ENCODE measurements at places on chromosomes 2 and 18. TPM values are rescaled to one million over a fixed set of nuclear protein-coding genes. Genes with fewer than 3 reads are reported as not detected.

- no peak for DNase-seq
Measured at GRCh38 chr18:13629841-13630715, 96.3 kb downstream of the FAM210A start.

DNA sequence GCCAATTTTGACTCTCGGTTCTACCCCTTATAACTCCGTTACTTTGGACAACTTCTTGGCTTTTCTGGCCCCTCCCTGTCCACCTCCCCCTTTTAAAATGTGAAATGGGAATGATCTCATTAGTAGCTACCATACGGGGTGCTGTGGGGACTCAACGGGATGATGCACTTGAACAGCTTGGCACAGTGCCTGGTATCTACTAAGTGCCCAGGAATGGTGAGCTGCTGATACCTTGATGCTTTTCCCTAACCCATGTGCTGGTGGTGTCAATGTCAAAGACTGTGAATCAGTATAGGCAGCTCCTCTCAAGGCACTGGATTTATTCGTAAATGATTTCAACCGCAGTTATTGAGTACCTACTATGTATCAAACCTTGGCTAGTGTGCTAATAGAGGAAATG is 204.2 kb downstream of the LOXHD1 start:
- DNase-seq = no peak

DNA sequence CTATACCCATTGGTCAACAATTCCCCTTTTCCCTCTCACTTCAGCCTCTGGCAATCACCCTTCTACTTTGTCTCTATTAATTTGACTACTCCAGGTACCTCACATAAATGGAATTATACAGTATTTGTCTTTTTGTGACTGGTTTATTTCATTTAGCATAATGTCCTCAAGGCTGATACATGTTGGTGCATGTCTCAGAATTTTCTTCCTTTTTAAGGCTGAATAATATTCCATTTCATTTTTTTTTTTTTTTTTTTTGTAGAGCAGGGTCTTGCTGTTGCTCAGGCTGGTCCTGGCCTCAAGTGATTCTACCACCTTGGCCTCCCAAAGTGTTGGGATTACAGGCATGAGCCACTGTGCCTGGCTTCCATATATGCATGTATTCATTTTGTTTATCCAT is 1.9 kb downstream of the FKBP7 start:
- no peak for DNase-seq

MORN2 gene
- total RNA-seq = 8.4 TPM

RAX gene
- total RNA-seq = not detected

Measured in glomerular endothelial cell (primary cell).